ENCODE measurements at places on chromosomes 5 and 9. TPM values are rescaled to one million over a fixed set of nuclear protein-coding genes. Genes with fewer than 3 reads are reported as not detected.

The CAMK4 gene
- total RNA-seq, result 14.0 TPM

DNA sequence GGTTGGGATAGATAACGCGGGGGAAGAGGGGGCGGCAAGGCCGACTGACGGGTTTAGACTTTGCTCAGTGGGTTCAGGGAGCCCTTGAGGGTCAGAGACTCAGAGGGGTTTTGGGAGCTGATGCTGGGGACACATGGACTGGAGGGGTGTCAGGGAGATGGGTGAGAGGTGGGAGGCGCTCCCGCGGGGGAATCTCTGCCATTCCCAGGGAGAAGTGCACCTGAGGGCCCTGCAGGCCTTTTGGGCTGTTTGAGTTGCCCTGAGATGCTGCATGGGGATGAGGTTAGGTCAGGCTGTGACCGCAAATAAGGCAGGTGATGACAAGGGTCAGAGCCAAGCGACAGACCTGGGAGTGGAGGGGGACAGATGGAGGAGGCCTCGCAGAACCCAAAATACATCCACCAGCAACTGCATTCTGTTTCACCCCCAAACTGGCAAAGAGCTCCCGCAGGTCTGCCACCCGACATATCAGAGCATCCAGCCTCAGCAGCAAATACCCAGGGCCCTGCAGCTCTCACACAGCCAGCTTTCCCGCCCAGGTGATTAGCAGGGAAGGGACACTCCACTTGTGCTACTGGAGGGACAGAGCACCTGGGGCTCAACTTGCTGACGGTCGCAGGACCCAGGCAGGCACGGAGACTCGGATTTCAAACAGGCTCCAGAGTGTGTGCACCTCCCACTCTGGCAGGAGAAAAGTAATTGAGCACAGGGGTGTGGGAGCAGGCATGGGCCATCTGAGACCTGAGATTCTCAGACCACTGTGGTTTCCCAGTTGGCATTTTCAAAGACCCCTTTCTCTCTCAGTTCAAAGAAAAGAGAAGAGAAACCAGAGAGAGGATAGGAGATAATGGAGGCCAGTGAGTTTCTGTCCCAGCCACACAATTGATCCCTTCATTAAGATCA, 26.4 kb downstream of the TMOD1 start:
- DNase-seq, result no peak

The MRRF gene
- 35.4 TPM for total RNA-seq

- no peak for DNase-seq
These were observed 191.5 kb downstream of the TTLL11 start for GRCh38 chr9:121901616-121902015.

- DNase-seq, result no peak
These were observed 82.9 kb downstream of the COL23A1 start for GRCh38 chr5:178507151-178507932.

DNA sequence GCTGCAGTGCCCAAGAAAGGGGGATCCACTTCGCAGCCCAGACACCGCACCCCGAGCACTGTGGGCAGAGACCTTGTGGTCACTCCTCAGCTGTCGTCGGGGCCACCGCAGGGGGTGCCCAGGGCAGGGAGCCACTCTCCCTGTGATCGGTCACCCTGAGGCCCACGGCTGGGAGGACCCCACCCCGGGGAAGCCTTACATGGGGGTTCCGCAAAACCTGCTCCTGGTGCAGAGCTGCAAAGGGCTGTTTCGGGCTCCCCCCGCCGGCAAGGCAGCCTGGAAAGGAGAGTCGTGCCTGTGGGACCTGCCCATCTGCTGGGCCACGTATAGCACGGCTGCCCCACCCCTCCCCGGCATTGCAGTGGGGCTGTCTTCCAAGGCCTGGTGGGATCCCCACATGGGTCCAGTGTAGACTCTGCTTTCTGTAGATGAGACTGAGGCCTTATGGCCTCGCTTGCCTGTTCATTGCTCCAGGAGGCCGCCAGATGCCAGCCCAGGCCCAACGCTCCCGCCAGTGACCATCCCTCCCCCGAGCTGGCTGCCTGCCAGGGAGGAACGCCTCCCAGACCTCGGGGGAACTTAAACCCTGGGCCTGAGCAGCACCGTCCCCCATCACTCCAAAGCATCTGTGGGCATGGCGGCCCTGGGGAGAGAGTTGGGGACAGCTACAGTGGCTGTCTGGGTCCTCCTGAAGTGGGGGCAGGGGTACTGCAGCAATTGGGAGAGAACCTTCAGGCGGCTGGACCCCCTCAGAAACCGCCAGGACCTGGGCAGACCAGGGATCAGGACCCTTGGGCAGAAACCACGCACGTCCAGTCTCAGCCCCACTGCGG, 1.6 kb upstream of the DNLZ start:
- DNase-seq, result no peak

The PAPPA gene
- 1.8 TPM for total RNA-seq

The GABRB2 gene
- 1.1 TPM for total RNA-seq

- DNase-seq, result no peak
These were observed 644.1 kb upstream of the KLF4 start for GRCh38 chr9:108133680-108134079.

The INSL4 gene
- not detected for total RNA-seq

DNA sequence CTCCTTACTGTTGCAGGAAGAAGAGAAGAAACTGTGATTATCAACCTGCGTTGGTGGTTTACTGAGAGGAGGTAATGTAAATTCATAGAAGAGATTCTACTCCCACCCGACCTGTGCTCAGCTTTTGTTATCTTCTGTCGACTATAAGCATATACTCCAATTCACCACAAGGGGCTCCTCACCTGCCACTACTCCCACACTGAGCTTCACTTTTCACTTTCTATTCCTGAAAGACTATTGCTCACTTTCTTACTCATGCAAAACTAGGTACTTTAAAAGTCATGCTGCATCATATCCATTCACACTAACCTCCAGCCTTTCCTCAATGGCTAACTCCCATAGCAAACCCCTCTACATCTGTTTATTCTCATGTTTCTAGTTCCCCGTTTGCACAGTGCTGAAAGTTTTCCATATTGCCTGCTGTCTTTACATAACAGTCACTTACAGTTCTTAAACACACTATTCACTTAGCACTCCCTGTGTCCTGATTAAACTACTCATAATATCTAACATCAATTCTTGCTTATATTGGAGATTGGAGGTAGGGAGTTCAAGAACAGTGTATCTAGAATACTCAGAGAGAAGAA, 1062.6 kb downstream of the NR2F1-AS1 start:
- DNase-seq, result no peak

DNA sequence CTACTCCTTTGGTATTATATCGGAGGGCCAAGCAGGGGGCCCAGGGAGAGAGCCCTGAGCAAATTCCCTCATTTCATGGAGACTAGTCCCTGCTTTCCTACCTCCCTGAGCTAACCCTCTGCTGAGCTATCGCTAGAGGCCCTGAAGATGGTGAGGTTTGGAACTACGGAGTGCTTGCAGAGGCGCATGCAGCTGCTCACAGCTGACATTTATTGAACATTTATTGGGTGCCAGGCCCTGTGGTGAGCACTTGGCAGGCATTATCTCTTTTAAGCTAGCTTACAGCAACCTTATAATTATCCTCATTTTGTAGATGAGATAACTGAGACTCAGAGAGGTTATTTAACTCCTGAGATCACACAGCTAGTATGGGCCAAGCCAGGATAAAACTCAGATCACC, 9.8 kb downstream of the FAT2 start:
- no peak for DNase-seq

The SLC4A9 gene
- total RNA-seq, result not detected

The PKD2L2 gene
- 0.45 TPM for total RNA-seq

The NIM1K gene
- not detected for total RNA-seq

DNA sequence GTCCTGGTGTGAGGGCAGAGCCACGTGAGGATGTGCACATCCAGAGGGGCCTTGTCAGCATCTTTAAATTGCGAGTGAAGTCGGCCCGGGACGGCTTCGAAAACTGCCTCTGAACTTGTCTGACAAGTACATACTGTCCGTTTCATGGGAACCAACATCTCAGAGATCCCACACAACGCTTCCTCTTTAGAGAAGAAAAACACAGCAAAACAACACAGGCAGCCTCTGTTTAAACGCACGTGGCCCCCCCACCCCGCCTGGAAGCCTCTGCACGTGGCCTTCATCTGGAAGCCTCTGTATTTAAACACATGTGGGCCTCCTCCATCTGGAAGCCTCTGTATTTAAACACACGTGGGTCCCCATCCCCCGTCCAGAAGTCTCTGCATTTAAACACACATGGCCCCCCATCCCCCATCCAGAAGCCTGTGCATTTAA, 29.2 kb downstream of the CEP72 start:
- DNase-seq, result no peak

All from prostate gland (tissue), 2 donors.